ENCODE measurements at places on chromosomes 7 and 10.

DNA sequence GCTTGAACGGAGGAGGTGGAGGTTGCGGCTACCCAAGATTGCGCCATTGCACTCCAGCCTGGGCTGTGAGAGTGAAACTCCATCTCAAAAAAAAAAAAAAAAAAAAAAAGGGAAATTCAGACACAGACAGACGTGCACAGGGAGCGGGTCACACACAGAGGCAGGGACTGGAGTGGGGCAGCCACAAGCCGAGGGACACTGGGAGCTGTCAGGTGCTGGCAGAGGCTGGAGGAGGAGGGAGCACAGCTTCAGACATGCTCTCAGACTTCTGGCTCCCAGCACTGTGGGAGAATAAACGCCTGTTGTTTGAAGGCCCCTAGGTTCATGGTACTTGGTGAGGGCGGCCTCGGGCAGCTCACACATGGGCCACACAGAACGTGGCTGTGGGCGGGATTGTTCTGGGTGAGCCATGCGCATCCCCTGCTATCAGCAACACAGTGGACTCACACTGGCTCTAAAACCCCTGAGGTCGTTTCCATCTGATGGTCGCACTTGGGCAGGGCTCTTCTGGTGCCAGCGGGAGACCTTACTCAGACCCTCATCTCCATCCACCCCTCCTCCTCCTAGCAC, 375.9 kb downstream of the DNAJB6 start:
- DNase-seq, result no peak

DNA sequence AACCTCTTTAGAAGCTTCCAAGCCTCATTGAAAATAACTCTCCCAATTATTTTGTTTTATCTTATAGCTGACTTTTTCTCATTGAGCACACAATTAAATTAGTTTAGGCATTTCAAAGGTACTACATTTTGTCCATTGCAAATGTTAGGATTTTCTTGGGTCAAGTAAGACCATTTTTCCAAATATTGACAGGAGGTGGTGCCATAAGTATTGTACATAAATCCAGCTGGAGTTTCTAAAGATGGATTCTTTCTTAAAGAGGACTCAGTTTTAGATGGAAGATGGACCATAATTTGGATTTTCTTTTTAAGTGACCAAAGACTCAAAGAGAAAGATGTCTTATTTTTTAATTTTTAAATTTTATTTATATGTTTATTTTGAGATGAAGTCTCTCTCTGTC, 12.3 kb upstream of the OPN4 start:
- no peak for DNase-seq

- peak; percentile 21 for DNase-seq
Measured at GRCh38 chr10:74419491-74419951, 268.5 kb downstream of the ADK start.

DNA sequence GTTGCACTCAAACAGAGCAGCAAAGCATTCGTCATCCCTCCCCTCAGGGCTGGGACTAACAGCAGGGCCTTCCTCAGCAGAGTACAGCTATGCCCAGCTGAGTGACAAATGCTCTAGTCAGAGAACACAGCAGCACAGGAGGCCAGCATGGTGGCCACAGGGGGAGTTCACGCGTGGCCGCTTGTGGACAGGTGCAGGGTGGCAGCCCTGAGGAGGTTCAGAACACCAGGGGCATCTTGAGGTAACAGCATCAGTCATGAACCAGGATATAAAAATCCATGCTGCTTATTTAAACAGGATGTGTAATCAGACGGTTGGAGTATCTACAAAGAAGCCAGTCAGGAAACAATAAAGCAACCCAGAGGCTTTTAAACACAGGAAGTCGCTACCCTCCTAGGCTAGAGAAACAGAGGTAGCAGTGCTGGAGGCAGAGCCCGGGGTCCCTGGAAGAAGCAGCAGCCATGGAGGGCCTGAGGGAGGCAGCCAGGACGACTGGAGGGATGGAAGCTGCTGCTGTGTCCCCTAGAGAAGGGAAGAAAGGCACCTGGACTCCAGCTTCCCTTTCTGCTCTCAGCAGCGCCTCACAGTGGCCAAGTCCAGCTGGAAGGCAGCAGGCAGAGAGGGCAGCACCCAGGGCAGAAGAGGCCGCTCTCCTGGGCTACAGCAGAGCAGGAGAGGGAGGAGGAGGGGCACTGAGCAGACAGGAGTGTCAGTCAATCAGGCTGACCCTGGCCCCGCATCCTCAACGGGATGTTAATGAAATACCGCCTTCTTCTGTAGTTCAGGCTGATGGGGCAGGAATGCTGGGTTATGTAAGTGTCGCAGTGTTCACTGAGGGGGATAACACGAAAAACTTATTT, 70.8 kb upstream of the UCN3 start:
- DNase-seq, result peak; percentile 77

DNA sequence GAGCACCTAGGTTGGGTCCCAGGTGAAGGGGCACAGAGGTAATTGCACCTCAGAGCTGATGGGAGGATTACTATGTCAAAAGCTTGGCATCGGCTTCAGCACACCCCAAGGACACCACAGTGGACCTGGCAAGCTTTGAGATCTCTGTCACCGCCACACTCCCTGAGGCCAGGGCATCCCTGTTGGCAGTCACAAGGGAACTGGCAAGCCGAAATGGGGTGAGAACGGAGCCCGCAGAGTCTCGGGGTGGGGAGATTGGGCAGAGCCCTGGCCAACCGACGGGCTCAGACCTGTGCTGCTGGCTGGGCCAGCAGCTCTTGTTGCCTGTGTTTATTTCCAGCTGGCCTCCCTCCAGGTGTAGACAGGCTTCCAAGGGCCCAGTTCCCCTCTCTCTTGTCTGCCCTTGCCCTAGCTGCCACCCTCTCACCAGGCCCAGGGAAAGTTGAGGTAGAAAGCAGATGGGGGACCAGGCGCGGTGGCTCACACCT, 2.5 kb downstream of the HSPB1 start:
- DNase-seq, result no peak

All from hematopoietic multipotent progenitor cell treated with erythropoietin and hydrocortisone succinate and interleukin-3 and kit ligand, for 6 days (in vitro differentiated cells).